Activated naive CD4-positive, alpha-beta T cell (primary cell): ENCODE measurements at places on chromosomes 1 and 21.

DNA sequence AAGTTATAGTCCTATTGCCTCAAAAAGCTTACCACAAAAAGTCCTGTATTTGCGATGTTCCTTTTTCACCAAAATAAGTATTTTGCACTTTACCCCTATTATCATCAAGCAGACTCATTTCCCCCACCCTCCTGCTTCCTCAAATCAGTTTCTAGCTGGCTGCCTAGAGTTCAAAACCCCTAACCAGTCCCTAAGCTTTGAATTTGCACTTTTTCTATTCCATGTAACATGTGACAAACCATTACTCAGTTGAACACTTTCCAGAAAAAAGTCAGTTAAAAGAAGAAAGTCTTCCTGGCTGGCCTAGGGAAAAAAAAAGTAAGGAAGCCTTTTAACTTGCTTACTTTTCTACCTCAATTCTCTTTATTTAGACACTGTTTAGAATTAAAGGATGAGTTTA, 8.2 kb downstream of the CEP170 start:
- no peak for DNase-seq

GRCh38 chr1:225824533-225824941, 14.6 kb downstream of the EPHX1 start:
- DNase-seq = no peak

DNA sequence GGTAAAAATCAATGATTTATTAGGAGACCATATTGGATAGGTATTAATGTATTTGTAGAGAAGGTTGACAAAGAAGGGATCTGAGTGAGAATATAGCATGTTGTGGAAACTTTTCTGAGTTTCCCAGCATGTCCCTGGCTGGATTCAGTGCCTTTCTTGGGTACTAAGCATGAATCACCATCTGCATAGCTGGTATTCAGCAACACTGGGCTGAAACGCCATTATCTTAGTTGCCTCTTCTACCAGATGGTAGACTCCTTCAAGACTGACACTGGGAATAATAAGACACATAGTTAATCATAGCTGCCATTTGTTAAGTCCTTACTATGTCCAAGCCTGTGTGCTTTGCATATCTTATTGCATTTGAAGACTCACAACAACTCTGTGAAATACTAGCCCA, 45.5 kb downstream of the ATP5PF start:
- no peak for DNase-seq

GRCh38 chr1:155553349-155553748, 9.3 kb downstream of the ASH1L start:
- DNase-seq = no peak

- DNase-seq = no peak
Measured at GRCh38 chr21:32021319-32021994, 148.6 kb downstream of the HUNK start.

GRCh38 chr1:238223076-238223640, 332.4 kb upstream of the ZP4 start:
- DNase-seq = no peak

- peak; percentile 53 for DNase-seq
Measured at GRCh38 chr1:39973503-39974135, 18.7 kb downstream of the MFSD2A start.

DNA sequence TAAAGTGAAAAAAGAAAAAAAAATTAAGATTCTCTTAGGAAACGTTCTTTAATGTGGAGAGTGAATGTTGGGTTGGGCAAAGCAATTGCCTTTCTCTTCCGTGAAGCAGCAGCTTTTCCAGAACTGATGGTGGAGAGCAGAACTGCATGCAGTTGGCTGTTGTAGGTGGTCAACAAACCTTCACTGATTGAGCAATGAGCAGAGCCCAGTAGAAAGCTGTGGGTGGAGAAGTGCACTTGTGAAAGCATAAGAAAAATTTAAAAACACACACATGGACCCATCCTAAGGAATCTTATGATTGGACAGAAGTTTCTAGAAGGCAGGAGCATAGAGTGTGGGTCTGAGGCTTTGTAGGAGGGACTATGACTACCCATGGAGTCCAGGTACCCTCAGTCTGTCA, 4.5 kb downstream of the PRELP start:
- DNase-seq = no peak

DNA sequence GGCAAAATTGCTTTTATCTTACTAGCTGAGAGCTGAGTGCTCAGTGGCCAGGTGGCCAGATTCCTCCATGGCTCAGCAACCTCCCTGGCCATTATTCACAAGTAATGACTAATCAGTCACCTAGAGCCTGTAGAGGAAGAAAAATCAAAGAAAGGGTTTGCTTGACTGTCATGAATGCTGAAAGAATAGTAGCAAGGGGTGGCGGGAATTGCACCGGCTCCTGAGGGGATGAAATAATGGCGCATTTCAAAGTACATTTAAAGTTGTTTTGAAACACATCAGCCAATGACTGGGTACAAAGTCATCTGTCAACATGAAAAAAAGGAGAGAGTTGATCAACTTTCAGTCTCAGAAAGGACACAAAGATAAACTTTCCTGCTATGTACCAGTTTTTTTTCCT, 99.5 kb downstream of the OMA1 start:
- DNase-seq = no peak

GRCh38 chr1:228198977-228199590, 8.8 kb upstream of the OBSCN start:
- no peak for DNase-seq

DNA sequence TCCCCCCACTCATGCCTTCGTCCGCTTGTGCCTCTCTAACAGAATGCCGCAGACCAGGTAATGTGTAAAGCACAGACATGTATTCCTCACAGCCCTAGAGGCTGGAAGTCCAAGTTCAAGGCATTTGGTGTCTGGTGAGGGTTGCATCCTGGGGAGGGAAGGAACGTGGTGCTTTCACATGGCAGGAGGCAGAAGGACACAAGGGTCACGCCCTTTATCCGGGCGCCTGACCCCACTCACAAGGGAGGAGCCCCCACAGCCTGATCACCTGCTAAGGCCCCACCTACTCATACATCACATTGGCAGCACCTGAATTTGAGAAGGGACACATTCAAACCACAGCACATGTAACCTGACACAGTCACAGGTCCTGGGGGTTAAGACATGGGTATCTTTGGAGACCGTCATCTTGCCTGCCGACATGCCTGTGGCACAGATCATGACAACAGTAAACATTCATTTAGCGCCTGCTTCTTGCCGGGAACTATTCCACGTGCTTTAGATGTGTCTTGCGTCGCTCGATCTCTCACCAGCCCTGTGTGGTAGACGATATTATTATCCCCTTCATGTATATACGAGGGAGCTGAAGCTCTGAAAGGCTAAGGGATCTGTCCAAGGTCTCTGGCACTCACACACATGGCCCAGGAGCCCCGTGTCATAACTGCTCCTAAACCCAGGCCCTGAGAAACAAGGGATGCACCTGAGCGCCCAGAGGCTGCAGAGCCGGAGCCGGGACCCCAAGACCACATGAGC, 235.6 kb downstream of the NPHP4 start:
- no peak for DNase-seq

DNA sequence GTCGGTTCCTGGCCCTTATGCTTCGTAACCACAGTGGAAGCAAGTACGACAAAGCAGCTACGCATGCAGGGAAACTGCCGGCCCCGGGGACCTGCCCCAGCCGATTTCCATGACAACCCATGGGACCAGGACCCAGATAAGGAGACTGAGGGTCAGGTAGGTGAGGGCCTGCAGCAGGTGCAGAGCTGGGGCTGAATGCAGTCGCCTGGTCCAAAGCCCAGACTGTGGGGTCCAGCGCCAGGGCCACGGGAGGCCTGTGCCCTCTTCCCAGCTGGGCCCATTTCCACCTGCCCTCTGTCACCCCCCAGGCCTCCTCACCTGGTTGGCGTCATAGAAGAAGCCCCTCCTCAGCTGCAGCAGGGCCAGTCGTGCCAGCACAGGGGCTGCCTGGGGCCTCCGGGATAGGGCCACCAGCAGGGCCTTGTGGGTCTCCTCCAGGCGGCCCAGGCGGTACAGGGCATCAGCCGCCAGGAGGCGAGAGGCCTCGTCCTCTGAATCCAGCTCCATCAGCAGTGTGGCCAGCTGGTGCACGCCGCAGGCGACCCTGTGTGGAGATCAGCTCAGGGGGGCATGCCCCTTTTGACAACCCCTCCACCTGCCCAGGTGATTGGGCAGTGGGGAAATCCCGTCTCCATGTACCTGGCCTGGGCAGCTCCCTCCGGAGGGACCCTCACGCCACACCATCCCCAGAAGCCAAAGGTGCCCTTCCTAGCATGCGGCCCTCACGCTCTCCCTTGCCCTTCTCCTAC, 14.2 kb downstream of the TTC34 start:
- DNase-seq = no peak

- DNase-seq = no peak
Measured at GRCh38 chr1:157776971-157777391, at the start of gene FCRL2. TSS of gene FCRL2 (minus strand) at chr1:157777132. CDS start at chr1:157777073, 59 bp downstream.

- no peak for DNase-seq
Measured at GRCh38 chr1:51927029-51927428, 48.5 kb upstream of the NRDC start.

GRCh38 chr1:194068446-194069167, 882.2 kb upstream of the B3GALT2 start:
- DNase-seq = no peak

DNA sequence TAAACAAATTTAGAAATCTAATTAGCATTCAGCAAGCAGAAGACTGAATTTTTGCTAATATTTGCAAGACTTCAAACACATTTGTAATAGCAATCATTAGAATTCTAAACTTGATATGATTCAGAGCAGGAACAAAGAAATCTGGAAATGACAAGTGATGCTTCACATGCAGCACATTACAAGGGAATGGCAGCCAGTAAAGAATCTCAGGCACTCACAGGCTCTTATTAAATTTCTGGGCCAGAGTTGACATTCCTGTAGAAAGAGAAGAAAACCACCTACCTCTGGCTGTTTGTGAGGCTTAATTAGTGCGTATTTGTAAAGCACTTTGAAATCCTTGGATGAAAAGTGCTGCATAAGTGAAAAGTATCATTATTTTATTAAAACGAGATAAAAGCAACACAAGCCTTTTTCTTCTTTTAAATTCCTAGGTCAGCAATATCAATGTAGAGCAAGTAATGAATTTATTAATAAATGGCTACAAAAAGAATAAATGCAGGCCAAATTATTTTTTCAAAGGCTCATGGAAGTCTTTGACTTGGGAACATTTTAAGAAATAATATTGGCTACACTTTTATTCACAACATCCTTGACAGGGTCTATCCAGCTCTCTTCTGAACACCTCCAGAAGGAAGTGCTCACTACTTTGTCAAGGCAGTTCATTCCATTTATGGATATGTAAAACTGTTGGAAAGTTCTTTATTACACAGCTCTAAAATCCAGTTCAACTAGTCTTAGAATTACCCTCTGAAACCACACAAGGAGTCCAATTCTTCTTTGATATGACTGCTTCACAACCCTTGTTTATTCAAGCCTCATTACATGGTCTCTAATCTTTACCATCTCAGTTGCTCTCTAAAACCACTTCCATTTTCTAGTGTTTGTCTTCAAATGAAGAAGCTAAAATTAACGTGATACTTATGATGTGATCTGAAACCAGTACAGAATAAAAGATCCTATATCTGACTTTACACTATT, 32.1 kb upstream of the SCYL3 start:
- no peak for DNase-seq

- DNase-seq = no peak
Measured at GRCh38 chr21:20207335-20207734, 790.9 kb upstream of the NCAM2 start.

- no peak for DNase-seq
Measured at GRCh38 chr1:3251099-3251806, 182.2 kb downstream of the PRDM16 start.
